ENCODE measurements at places on chromosomes 12 and 14. TPM values are rescaled to one million over a fixed set of nuclear protein-coding genes. Genes with fewer than 3 reads are reported as not detected.

DLK1 gene
- 0.36 TPM for total RNA-seq

KRT78 gene
- total RNA-seq, result not detected

GPRC5A gene
- 314 TPM for total RNA-seq

FAM181A gene
- not detected for total RNA-seq

TMPRSS12 gene
- total RNA-seq, result not detected

PLEK2 gene
- total RNA-seq, result 32.9 TPM

UNC79 gene
- not detected for total RNA-seq

EP400 gene
- total RNA-seq, result 27.2 TPM

NDUFB1 gene
- total RNA-seq, result 335 TPM

BIN2 gene
- 0.11 TPM for total RNA-seq

CACNB3 gene
- total RNA-seq, result 37.8 TPM

GMFB gene
- total RNA-seq, result 33.4 TPM

ANO4 gene
- not detected for total RNA-seq

CATSPERB gene
- not detected for total RNA-seq

C12orf56 gene
- not detected for total RNA-seq
